ENCODE measurements at places on chromosomes 3 and 15.

DNA sequence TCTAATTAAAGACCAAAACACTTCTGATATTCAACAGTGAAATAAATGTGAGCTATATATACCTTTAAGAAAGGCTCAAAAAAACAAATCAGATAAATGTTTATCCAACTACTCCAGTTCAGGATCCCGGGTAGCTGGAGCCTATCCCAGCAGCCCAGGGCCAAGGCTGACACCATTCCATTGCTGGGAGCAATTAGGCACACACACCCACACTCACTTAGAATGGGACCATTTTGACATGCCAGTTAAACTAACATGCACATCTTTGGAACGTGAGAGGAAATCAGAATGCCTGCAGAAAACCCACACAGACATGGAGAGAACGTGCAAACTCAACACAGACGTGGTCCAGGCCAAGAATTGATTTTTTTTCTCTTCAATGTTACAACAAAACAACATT lies 30.0 kb upstream of the PLSCR4 start:
- DNase-seq = no peak

DNA sequence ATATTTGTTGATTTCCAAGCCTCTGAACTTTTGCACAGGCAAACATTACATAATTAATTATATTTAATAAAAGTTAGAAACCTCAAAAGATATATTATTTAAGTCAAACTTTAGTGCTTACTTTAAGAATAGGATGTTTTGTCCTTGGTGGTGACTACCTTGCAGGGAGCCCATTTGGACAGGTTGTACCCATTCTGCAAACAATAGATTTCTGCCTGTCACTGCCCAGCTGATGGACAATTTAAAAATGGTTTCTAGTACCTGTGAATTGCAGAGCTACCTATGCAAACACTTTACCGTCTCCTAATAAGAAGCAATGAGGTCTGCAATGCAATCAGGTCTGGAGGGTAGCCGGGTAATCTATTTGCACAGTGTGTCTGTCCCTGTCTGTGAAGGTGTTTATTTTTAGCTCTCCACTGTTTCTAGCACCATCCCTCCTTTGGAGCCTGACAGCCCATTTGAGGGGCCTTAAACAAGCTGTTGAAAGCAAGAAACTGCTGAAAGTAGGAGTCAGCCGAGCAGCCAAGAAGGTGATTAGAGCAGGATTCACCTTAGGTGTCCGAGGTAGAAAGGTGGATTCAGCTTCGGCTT lies 556.2 kb upstream of the CFAP20DC start:
- DNase-seq = no peak

- DNase-seq = no peak
These were observed 102.8 kb downstream of the FRMD5 start for GRCh38 chr15:44092221-44092620.

DNA sequence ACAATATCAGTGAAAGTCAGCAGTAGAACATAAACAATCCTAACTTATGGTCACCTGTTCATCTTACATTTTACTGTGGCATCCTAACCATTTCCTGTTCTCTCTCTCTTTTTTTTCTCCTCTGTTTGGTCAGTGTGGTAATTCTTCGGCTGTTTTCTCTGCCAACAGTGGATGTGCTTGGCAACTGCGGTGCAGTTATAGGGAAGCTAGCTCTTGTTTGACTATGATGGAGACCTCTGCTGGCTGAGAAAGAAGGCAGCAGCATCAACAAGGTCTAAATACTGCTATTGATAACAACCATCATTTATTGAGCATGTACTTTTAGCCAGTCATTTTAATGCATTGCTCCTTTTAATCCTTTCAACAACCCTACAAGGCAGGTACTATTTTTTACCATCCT lies 723 bp upstream of the DRD3 start:
- DNase-seq = peak; percentile 77

GRCh38 chr3:141201122-141201521 lies 30.5 kb upstream of the PXYLP1 start:
- DNase-seq = peak; percentile 28

GRCh38 chr3:68239542-68239941 lies 585.1 kb upstream of the SUCLG2 start:
- DNase-seq = no peak

DNA sequence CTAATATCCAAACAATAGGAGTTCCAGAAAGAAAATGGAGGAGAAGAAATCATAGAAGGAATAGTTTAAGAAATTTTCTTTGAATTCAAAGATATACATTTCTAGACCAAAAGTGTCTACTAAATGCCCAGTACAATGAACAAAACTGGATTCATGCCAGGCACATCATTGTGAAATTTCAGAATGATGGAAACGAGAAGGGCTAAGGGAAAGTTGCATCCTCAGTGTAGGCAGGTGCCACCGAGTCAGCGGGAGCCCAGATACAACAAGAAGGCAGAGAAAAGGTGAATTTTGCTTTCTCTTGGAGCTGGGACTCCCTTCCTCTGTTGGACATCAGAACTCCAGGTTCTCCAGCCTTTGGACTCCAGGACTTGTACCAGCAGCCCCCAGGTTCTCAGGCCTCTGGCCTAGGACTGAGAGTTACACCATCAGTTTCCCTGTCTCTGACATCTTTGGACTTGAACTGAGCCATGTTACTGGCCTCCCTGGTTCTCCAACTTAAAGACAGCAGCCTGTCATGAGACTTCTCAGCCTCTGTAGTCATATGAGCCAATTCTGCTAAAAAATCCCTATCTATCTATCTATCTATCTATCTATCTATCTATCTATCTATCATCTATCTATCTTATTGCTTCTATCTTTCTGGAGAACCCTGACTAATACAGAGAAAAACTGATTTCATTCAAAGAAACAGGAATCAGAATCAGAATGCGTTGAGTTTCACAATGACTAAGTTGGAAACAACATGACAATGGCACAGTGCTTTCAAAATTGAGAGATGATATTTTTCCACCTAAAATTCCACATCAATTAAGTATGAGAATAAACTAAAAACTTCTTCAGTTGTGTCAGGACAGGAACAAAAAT lies 207.7 kb downstream of the FAM43A start:
- DNase-seq = no peak

- DNase-seq = no peak
These were observed 221.1 kb upstream of the TLE3 start for GRCh38 chr15:70318594-70319465.

DNA sequence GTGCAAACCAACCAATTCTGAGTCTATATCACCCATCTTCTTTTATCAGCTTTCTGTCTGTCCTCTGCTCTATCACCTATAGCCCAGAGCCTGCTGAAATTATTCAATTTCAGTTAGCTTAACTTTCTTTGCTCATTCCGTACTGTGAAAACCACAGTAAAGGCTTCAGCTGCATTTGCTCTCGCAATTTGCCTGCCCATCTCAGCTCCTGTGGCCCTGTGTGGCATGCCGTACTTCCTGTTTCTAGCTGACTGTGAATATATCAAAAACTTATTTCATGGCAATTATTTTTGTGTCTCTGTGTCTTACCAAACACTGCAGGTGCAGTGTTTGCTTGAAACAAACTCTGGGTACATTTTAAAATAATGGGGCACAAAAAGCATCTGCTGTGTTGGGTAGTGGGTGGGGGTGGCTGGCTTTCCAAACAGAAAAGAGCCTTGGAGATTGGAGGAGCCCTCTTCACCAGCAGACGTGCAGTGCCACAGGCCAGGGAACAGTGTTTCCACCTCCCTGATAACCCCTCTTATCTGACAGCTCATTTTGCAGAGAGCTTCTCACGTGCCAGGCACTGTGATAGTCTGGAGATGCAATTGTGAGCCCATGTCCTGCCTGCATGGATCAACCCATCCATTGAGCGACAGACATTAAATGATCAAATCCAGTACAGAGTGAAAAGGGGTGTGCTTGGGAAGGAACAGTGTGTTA lies 45.2 kb downstream of the GASK1A start:
- no peak for DNase-seq

DNA sequence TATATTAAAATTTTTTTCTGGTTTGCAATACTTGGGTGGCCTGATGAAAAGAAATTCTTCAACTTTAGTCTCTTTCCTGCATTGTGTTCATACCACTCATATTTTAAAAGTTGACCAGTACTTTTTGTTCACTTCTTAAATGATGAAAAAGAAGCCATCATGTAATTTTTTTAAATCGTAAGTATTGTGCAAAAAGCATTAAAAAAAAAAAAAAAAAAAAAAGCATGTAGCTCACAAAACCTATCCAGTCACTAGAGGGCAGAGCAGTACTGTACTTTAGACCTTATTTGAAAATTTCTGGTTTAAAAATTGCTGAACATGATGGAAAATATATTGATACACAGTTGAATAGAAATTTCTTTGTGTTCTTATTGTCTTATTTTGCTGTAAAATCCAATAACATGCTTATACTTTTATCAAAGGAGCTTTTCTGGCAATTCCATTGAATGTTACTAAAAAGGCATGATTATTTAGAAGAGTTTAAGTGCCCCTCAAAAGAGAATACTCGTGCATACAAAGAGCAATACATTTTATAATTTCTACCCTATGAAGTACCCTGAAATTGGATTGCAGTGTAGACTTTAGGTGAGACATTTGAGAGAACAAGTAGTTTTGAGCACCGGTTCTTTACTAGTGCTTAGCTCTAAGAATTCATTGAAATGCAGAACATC lies 137.7 kb downstream of the BBX start:
- DNase-seq = no peak

DNA sequence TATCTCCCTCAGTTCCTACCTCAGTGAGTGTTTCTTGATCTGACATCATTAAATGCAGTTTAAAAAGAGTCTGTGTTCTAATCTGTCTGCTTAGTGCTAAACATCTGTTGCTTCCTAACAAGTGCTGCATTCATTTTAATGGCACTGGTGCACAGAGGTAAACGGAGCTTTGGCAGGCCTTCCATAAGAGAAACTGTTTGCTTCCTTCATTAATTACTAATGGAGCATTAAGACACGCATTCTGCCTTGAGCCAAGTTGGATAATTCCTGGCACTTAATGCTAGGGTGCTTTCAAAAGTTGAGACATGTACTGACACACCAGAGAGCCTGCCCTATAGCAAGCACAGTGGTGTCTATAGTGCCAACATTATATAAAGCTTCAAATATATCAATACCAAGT lies 34.7 kb downstream of the SCG5 start:
- no peak for DNase-seq

DNA sequence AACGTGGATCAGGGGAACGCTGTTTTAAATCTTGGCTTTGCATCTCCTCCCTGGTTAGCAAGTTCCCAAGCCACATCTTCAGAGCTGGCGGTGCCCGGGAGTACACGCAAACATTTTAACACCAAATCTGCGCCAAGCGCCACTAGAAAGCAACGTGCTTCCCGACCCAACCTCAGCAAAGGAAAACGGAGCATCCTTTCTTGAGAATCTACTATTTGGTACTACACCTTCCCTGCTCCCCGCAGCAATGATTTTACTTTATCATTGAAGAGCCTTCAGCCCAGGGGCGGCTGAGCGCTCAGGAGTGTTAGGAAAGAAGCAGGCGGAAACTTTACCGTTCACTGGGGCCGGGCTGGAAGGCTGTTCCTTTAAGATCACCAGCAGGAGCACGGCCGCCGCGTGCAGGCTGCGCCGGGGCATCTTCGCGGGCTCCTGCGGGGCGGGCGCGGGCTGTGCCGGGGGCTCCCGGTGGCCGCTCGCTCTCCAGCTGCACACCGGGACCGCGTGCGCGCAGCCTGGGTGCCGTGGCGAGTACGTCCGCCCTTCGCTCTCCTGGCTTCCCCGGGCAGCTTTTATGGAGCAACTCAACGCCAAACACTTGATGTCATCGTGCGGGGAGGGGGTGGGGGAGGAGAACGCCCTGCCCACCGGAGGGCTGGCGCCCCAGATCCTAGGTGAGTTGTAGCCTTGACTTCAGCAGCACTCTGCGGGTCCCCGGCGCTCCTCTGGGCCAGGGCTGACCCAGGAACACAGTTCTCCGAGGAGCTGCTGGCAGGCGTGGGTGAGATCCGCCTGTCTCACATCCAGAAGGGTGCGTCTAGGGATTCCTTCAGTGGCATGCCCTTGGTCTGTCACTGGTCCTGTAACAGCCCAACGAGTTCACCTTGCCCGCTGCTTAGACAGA lies at the start of gene CA12:
Gene CA12, minus strand, starts transcription at position 546 of the 904 bp plus-strand sequence. Its CDS starts 126 bp downstream, at position 420.
- peak; percentile 77 for DNase-seq

All from GM23338 (cell line).